A673 (cell line): ENCODE measurements at places on chromosomes 11 and 22. TPM values are rescaled to one million over a fixed set of nuclear protein-coding genes. Genes with fewer than 3 reads are reported as not detected.

- no peak for DNase-seq
Observed at GRCh38 chr22:37068859-37069258, 17.3 kb downstream of the KCTD17 start.

Gene PANX3
- not detected in 2 replicates for total RNA-seq

Gene PNPLA3
- 11.8 and 15.6 TPM in 2 replicates for total RNA-seq

Gene HOATZ
- 0.58 TPM in 1 of 2 replicates, not detected in the other for total RNA-seq
